IPS DF 19.7 (cell line): ENCODE measurements at places on chromosomes 12 and 14.

DNA sequence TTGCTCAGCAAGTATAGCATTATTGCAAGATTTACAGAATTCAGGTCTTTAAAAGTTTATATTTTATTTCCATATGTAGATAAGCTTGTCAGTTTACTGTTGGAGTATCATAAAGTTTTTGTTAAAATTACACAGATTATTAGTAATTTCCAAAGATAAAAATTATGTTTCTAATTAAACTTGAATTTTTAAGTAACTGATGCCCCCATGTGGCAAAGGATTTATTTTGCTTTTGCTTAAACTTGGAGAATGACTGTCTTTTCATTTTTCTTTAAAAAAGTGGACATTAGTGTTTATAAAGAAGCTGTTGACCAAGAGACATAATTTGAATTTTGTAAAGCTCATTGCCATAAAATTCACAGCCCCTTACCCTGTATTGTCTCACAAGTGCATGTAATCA is 45.8 kb downstream of the ETNK1 start:
- no peak for DNase-seq

DNA sequence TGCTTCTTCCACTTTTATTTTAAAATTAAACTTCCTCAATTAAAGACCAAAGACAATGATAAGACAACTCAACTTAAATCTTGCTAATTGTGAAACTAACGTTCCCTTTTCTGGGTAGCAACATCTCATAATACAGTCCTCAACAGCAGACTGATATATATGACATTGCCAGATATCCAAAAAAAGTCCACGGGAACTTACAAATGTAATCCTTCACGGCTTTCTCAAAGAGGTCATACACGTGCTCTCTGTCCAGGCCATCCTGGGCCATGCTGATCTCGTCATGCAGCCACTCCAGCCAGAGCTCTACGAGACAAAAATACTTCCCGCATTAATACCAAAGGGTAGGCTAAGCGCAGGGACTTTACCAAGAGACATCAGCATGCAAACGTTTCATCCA is 13.3 kb downstream of the SART3 start:
- DNase-seq, result no peak

DNA sequence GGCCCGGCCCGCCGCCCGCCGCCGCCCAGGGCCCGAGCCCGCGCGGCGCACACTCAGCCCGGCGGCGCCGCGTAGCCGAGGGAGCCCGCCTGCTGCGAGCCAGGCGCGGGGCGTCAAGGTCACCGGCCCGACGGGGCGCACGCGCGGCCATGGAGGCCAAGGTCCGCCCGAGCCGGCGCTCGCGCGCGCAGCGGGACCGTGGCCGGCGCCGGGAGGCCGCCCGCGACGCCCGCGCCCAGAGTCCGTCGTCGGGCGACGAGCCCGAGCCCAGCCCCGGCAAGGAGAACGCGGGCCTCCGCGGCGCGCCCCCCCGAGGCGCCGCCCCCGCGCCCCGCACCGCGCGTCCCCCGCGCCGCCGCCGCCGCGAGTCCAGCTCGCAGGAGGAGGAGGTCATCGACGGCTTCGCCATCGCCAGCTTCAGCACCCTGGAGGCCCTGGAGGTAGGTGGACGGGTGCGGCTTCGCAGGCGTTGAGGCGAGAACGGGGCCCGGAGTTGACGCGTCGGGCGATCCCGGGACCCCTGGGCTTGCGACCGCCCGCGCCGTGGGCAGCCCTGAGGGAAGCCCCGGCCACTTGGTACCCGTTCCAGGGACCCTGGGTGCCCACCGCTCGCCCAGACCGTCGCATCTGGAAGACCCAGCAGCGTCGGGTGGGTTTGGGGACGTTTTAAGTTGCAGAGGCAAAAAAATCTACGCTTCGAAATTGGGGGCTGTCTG is 629 bp downstream of the FBRSL1 start:
- DNase-seq, result no peak

- DNase-seq, result no peak
These were observed 62.2 kb downstream of the PTPN11 start for GRCh38 chr12:112480931-112481330.

DNA sequence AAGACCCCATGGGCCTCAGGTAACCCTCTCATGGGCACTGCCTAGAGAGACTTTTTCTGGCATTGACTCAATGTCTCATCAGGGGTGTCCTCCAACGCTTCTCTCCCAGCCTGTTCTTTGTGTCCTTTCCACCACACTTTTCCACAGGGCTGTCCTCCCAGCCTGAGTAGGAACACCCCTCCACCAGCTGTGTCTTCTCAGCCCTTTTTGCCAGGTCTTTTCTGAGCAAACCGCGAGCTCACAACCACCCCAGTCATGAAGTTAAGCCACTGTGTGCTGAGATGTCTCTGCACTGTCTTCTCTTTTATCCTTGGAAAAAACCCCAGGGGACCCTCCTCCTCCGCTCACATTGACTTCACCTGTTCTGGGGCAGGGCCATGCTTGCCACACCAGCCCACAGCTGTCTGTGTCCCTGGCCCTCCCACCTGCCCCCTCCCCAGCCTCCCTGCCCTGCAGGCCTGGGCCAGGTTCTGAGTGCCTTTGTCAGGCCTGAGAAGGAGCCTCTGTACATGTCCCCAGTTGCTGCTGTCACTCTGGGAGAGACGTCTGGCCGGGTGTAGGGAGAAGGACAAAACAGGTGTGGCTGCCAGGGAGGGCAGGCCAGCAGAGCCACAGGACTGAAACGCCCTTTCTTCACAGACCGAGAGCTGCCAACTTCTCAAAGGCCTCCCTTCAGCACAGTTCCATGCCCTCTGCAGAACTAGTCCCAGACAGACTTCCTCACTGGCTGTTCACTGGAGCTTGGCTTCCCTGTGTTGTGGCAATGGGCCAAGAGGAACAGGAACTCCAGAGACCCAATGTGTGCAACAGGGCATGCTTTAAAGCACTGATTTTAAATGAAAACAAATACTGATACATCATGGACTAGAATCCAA is 50.5 kb upstream of the PNMA1 start:
- no peak for DNase-seq

- no peak for DNase-seq
These were observed 242.5 kb downstream of the ADGRD1 start for GRCh38 chr12:131196220-131196619.

DNA sequence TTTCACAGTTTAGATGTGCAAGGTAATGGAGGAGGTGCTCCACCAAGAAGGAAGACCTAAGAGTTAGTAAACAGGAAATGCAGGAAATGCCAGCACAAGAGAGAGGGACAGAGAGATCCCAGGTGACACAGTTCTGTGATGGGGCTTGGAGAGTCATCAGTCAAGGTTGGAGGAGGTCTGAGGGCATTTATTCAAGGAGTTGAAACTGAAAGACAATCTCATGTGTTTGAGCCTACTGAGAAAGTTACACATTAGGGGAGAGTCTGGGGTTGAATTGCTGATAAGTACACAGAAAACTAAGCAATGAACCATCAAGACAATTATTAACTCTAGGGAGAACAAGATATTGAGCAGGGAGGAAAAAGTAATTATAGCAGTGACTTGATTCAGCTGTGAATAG is 138.5 kb downstream of the ANO6 start:
- DNase-seq, result no peak

DNA sequence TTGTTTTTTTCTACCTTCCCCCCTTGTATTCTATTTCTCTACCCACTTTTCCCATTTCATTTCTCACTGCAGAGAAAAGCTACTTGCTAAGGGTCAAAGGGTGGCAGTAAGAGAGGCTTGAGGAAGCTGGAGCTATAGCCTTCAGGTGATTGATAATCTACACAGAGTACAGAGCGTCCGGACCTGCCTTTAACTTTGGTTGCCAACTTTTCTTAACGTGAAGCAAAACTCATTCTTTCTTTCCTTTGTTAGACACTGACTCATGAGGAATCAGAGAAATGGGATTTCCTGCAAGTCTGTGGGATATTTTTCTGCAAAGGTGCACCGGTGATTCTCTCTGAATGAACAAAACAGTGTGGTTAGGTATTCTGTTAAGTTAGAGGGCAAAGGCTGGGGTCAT is 133.3 kb downstream of the RMST start:
- DNase-seq, result no peak
